ENCODE measurements at places on chromosomes 5 and 9.

DNA sequence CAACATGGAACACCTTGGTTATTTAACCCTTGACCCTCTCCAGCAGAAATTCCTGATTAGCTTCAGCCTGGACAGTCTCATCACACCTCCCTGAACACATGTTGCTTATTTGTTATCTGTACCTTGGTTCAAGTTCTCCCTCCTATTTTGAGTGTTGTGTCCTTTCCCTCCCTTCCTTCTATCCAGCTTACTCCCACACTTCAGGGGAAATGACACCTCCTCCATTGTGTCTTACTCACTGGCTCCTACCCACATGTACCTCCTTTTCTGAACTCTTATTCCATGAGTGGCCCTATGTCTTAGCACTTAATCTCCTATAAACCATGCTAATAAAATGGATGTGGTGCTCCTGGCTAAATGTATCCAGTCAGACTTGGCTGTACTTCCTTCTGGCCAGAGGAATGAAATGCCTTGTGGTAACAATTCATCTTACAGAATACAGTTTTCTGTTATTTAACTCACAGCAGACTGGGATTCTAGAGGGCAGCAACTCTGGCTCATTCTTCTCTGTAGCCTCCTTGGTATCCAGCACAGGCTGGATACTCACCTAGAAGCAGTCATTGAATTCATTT, 11.2 kb downstream of the LIX1 start:
- DNase-seq, result no peak

DNA sequence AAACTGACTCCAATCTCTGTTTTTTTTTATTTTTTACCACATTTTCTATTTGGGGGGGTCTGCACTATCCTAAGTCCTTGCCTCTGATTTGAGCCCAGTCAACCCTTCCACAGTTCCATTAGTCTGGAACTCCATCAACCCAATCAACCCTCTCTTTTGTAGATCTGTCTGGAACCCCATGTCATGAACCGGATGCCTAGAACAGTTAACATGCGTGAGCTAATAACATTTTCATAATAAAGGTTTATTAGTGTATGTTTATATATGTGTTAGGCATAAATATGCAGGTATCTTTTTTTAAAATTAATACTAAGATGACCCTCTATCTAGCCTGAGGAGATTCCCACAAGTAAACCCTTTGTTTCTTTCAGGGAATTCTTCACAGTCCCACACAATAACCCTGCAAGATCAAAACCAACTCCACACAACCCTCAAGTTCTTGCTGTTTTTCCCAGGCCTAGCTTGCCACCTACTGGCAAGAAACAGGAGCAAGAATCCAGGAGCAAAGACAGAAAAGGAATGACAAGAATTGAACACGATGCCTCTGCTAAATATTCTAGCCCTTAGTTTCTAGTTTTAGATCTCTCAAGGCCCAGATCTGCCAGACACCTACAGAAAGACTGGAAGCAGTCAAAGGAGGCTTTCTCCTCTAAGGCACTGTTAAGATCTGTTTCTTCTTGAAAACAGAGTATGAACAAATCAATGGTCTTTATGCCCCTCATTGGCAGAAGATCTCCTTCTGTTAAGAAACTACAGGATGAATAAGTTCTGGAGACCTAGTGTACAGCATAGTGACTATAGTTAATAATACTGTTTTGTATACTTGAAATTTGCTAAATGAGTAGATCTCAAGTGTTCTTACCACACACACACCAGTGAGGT, 100.4 kb downstream of the TRIM36 start:
- no peak for DNase-seq

DNA sequence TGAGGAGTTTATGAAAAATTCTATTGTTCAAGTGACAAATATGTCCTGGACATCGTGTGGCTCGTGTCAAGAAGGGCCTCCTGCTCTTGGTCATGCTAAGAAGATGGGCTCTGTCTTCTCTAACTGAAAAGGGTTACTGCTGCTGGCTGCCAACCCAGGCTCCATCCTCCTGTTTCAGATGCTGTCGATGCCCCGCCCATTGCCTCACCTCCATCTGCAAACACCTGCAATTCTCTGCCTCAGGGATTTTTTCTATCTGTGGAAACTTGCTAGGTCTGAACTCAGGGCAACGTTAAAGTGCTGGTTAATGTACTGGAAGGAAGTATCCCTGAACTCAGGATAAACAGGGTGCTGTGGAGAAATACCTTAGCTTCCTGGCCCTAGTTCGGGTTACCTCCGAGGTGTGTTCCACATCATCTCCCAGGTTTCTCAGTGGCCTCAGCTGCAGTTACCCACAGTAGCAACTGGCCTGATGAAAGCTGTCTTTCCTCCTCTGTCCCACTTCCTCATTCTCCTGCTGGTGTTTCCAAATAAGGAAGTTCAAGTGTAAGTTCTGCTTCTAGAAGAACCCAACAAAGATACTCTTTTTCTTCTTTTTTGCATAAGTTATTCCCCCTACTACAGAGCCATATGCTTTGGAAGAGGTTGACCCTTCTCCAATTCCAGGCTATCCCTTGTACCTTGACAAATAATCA, 151.7 kb upstream of the SMIM23 start:
- no peak for DNase-seq

DNA sequence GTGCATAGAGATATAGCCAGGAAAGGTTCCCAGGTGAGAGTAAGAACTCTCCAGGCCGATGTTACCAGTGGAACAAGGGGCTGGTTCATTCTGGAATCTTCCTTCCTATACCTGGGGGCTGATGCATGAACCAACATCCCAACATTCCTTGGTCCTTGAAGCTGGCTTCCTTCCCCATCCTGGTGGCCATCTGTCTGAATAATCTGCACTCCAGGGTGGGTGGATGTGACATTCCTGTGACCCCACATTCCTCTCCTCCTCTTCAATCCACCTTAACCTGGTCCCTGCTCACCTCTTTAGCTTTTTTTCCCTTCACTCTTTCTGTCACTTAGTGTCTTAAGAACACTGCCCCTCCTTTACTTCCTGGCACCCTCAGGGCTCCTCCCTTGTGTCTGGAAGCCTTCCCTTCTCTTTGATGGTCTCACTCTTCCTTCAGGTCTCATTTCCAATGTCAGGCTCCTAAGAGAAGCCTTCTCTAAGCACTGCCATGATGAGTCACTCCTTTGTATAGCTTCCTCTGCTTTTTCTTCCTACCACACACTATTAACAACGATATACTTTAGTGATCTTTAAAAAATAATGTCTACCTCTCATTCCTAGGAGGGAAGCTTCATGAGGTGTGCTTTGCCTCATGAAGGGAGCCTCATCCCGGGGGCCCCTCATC, 80.3 kb downstream of the BOD1 start:
- DNase-seq, result no peak

- DNase-seq, result no peak
Observed at GRCh38 chr5:177154003-177154643, 20.6 kb downstream of the NSD1 start.

DNA sequence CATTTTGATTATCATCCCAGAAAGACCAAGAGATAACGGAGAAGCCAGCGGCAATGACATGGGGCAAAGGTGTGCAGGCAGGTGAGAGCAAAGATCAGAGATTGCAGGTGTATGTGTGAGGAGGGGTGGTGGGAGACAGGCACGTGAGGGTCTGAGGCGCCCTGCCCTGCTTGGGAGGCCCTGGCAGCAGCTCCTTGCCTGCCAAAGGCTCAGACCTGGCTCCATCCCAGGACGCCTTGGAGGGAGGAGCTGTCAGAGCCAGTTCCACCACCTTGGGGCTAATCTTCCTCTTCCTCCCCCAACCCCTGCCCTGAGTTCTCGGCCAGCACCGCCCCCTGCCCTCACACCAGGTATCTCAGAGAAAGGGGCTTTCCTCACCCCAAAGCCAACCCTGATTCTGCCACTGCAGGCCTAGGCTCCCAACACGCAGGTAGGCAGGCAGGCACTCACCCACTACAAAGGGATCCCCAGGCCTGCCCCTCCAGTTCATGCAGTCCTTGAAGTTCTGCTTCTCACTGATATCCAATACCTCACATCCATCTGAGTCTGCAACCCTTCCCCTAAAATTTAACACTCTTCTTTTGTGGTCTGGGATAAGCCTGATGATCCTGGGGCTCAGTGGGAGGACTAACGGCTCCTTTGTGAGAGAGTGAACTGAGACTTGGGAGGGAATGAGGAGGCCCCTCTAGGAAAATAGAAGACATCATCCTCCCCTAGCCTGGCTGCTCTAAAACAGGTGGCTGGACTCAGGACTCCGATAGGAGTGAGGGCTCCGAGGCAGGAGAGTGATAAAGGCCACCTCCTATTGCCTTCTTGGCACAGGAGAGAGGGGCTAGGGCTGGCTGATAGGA, 1.8 kb downstream of the AQP3 start:
- DNase-seq, result peak; percentile 45

GRCh38 chr9:93059011-93059714, 662 bp downstream of the SUSD3 start:
- peak; percentile 56 for DNase-seq

- DNase-seq, result no peak
Observed at GRCh38 chr5:110476164-110476563, 250.3 kb downstream of the TMEM232 start.

- DNase-seq, result no peak
Observed at GRCh38 chr9:82553654-82554366, 509.1 kb downstream of the RASEF start.

GRCh38 chr5:115542651-115543364, 1.8 kb downstream of the FEM1C start:
- no peak for DNase-seq
